T-helper 2 cell (primary cell): ENCODE measurements at places on chromosomes 2 and 18.

DNA sequence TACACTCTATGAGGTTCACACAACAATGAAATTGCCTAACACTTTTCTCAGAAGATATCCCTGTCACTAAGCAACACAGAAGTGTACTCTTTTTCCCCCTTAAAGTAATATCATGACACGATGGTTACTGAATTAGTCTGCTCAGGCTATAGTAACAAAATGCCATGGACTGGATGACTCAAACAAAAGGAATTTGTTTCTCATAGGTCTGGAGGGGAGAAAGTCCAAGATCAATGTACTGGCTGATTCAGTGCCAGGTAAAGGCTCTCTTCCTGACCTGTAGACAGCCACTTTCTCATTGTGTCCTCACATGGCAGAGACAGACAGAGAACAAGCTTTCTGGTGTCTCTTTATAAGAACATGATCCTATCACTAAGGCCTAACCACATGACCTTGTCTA, 211.9 kb downstream of the RBM43 start:
- DNase-seq = no peak

DNA sequence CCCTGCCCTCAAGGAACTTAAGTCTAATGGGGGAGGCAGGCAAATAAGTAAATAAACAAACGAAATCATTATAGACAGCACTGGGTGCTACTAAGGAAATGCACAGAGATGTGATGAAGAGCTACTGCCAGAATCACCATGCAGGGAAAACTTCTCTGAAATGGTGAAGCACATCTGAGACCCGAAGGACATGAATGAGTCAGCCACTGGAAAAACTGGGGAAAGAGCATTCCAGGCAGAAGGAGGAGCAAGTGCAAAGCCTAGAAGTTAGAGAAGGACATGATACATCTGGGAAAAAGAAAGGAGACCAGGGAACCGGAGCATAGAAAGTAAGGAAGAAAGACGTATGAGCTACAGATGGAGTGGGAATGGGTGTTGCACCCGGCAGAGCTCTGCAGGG, 56.8 kb downstream of the TGFA start:
- no peak for DNase-seq

DNA sequence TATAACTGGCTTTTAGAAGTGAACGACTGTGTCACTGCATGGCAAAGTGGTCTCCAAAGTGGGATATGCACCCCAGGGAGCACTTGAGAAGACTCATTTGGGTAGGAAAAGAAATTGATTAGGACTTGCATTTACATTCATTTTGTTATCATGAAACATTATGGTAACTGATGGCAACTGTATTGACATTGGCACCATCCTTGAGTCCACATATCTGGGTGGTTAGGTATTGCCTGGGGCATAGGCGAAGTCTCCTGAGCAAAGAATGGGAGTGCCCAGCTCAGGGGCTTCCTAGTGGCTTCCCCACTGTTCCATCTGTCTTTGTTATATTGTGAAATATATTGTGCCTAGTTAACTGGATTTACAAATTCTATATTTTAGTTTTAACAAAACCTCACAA, 29.2 kb downstream of the SPATS2L start:
- no peak for DNase-seq

DNA sequence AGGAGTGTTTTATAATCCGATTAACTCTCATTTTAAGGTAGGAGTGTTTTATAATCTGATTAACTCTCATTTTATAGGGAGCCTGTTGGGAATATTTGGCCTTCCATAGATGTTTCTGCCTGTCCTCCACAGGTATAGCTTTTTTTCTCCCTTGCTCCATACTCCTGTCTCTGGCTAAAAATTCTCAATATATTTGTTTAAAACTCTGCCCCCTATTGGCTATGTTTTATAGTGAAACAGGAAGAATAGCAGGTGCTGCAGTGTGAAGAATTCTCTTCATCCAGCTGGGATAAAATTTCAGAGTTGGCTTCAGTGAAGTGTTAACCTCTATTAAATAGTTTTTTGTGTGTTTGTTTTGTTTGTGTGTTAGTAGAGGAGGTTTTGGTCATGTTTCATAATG, 1046.0 kb upstream of the TMEFF2 start:
- no peak for DNase-seq

DNA sequence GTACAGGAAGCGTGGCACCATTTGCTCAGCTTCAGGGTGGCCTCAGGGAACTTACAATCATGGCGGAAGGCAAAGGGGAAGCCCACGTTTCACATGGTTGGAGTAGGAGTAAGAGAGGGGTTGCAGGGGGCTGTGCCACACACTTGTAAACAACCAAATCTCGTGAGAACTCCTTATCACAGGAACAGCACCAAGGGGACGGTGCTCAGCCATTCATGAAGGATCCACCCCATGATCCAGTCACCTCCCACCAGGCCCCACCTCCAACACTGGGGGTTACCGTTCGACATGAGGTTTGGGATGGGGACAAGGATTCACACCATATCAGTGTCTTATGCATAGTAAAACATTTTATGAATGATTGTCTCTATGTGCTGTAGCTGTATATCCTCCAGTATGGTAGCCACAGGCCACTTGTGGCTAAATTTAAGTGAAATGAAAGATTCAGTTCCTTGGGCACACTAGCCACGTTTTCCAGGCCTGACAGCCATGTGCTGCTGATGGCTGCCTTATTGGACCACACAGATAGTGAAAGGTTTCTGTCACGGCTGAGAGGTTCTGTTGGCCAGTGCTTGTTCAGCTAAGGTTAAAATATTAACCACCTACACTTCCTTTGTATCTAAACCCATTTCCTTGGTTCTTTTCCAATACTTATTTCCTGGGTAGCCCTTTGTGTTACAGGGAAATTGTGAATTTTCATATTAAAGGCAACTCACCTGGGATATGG, 77.3 kb downstream of the AGAP1 start:
- no peak for DNase-seq

- DNase-seq = no peak
These were observed 125.6 kb upstream of the MYT1L start for GRCh38 chr2:2456721-2457120.

DNA sequence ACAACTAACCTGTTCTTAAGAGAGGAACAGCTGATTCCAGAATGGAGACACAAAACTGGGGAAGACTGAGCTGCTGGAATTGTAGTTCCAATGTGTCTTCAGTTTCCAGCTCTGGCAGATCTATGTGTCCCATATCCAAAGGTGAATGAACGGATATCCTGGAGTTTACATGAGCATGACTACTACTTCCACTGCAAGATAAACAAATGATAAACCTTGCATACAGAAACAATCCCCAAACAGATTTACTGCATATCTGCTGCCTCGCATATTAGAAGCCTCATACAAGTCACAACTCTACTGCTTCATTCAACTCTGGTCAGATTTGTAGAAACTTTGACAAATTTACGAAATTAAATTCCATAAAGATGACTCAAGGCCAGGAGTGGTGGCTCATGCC, 15.0 kb downstream of the RTTN start:
- no peak for DNase-seq

- DNase-seq = no peak
These were observed 276.1 kb upstream of the HDAC4 start for GRCh38 chr2:239676716-239677452.

DNA sequence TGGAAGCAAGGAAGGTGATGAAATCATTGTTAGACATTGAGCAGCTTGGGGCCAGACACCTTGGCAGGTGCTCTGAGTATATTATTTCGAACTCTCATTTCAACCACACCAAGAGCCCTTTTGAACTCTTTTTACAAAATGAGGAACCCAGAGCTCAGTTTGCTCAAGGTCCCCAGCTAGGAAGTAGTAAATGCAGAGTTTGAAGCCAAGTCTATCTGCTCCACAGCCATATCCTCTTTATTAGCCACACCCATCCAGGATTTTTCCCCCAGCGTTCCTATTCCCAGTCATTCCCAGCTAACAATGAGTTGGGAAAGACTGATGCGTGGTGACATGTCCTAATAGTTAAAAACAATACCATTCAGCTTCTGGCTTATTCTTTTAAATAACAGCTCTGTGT, 40.2 kb downstream of the SEMA4F start:
- DNase-seq = no peak

- DNase-seq = no peak
These were observed 87.8 kb upstream of the BCL2L11 start for GRCh38 chr2:111032721-111033429.

- no peak for DNase-seq
These were observed 129.0 kb downstream of the SOCS6 start for GRCh38 chr18:70417847-70418246.
